NCI-H526 treated with DMSO at 0.1 percent for 48 hours (cell line): ENCODE measurements at places on chromosomes 12 and 14.
A peak's percentile ranks its signal among the peaks of the same experiment; 100 is the strongest.

GRCh38 chr12:12315838-12316237 lies 34.2 kb downstream of the MANSC1 start:
- no peak for DNase-seq

DNA sequence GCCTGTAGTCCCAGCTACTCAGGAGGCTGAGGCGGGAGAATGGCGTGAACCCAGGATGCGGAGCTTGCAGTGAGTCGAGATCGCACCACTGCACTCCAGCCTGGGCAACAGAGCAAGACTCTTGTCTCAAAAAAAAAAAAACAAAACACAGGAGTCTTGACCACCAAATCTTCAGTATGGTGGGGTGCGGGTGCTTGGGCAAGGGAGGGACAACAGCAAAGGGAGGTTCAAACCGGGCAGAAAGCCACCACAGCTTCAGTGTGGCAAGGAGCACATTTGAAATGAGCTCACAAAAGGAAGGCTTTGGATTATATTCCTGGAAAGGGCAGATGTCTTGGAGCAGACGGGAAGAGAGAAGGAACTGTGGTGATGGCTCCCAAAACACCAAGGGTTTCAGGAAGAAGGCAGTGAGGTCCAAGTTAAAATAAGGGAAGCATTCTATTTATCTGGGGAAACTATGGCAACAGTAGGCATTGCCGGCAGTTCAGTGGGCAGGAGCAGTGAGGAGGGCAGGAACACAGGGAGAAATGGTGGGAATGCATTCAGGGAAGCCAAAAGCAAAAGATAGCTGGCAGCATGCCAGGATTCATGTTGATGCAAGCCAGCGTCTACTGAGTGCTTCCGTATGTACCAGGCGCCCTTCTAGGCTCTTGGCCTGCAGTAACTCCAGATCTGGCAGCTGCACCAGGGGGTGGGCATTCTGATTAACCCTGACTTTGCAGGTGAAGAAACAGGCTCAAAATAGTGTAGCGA lies 51.0 kb upstream of the SRSF5 start:
- no peak for DNase-seq

DNA sequence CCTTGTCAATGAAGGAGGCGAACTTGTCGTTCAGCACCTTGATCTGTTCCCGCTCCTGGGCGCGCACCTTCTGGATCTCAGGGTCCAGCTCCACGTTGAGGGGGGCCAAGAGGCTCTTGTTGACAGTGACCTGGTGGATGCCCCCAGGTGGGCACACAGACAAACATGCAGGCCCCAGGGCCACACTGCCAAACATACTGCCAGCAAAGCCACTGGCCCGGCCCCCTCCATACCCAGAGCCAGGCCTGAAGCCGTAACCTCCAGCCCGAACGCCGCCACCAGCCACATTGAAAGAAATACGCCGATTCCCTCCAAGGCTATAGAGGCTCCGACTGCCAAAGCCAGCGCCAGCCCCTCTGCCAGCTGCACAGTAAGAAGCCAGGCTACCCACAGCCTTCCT lies 337 bp downstream of the KRT74 start:
- DNase-seq: no peak

- DNase-seq: peak; percentile 35
These were observed 40.6 kb downstream of the ACTN1 start for GRCh38 chr14:68938271-68939150.

- DNase-seq: no peak
These were observed 41.2 kb upstream of the MED13L start for GRCh38 chr12:116318576-116319232.

GRCh38 chr12:31215518-31216232 lies 110.3 kb downstream of the SINHCAF start:
- DNase-seq: no peak

- DNase-seq: no peak
These were observed 114.3 kb downstream of the SNAPC1 start for GRCh38 chr14:61876362-61877034.

GRCh38 chr14:23056145-23056955 lies 970 bp downstream of the CDH24 start:
- no peak for DNase-seq

GRCh38 chr14:53628732-53629430 lies 327.7 kb downstream of the BMP4 start:
- no peak for DNase-seq

- no peak for DNase-seq
These were observed 26.3 kb upstream of the ANO2 start for GRCh38 chr12:5971194-5971850.

GRCh38 chr12:99201906-99202645 lies 445.5 kb upstream of the GARIN6 start:
- DNase-seq: no peak

- no peak for DNase-seq
These were observed 67.8 kb upstream of the PYGL start for GRCh38 chr14:51012055-51012454.

- DNase-seq: no peak
These were observed 17.0 kb downstream of the SSPN start for GRCh38 chr12:26212396-26212795.

DNA sequence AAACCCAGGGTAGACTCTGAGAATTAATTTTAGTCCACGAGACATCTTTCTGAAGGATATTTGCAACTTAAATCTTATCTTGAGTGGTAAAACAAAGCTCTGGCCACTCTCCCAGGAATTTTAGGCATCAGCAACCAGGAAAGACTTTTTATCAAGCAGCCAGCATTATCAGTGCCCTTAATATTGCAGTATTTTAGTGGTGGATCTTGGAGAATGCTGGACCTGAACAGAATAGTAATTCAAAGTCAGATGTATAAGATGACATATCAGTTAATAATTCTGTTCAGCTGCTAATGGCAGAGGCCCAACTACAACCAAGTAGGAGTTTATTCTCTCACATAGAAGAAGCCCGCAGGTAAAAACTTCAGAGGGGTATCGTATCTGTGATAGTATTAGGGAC lies 59.0 kb upstream of the CRY1 start:
- DNase-seq: no peak

DNA sequence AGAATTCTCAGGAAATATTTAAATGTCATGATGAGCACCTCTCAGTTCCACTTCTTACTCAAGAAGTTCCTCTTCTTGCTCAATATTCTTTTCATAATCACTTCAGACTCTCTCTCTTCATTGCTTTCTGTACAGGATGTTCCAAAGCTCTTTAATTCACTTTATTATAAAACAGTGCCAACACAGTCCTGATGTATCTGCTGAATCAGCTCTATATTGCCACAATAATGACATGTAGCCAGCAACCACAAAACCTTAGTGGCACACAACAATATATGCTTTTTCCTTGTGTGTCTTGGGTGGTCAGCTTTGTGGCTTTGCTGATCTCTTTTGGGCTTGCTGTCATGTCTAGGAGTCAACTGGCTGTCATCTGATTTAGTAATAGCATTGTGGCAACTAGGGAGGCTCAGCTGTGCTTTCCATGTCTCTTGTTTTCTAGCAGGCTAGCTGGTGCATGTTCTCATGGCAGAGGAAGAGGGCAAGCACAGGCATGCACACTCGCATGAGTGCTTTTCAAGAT lies 52.8 kb upstream of the SLC2A13 start:
- DNase-seq: peak; percentile 3

DNA sequence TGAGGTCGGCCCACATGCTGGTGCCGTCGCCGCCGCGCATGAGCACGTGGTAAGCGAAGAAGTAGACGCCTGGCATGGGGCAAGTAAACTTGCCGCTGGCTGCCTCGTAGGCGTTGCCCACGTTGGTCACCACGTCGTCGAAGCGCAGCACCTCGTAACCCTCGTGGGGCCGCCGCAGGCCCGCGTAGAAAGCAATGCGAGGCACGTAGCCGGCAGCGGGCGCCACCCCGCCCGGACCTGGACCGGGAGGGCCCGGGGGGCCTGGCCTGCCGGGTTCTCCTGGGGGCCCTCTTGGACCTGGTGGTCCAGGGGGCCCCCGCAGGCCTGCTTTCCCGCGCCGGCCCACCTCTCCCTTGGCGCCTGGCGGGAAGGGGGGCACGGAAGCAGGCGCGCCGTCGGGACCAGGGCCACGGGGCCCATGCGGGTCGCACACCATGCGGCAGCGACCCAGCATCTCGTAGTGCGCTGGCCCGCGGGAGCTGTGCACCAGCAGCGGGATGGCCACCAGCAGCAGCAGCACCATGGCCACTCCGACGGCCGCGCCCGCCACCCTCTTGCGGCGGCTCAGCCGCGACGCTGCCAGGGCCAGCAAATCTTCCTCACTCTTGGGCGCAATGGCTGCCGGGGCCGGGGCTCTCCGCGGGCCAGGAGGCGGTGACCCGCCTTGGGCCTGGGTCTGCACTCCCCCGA lies 888 bp downstream of the C1QL4 start:
- DNase-seq: no peak

DNA sequence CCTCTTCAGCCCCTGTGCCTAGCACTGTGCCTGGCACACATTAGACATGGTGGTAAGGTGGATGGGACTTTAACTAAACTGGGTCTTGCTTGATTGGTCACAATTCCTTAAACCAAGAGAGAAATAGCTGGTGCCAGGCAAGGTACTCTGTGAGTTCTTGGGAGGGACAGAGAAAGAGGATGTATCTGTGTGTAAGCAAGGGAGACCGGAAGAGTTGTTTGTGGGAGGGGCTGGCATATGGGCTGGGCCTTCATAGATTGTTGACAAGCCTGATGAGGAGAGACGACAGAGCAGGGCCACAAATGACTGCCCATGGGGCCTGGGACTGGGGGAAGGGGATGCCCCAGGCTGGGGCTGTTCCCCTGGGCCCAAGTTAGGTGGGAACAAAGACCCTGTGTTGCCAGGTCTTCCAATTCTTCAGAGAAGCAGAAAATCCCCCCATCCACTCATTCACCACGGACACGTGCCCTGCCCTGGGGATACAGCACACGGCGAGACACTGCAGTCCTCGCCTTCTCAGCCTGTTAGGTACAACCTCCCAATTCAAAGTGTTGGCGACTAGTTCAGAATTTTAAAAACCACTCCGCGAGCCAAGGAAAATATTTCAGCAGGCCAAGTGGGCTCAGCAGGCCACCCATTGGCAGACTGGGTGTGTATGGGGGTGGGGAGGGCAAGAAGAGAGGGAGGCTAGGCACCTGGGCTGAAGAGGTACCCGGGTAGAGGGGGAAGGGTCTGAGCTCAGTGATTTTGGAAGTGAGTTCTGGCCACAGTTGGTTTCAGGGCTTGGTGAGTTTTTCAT lies 11.4 kb upstream of the CYP46A1 start:
- no peak for DNase-seq

DNA sequence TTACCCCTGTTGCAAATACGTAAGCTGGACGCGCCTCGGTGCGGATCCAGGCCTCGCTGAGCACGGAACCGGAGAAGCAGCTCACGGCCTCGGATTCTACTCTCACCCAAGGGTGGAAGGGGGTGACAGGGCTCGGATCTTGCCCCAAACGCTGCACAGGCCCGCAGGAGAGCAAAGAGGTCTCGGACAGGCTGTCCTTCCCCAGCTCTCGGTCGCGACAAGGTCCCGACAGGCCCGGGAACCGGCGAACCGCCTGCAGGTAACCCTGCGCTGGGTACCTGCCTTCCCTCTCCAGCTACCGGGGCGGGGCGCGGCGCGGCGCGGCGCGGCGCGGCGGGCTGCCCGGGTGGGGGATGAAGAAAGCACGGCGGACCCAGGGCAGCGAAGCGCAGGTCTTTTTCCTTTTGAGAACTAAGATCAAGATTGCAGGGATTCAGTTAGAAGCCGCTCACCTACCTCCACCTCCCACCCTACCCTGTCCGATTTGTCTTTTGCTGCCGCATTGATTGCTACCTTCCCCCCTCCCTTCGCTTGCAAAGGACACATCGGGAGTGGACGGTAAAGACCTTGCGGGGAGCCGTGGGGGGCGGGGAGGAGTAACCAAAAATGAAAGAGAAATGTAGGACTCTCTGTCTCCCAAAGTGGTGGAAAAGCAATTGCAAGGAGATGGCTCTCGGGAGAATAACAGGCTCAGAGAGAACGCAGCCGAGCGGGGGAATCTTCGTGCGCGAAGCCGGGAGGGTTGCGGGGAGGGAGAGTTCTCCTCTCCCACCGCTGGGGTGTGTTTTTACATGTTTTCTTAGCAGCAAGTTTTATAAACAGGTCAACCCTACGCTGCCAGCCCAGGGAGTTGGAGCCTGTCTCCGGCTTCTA lies 8.4 kb upstream of the TBX3 start:
- DNase-seq: no peak

DNA sequence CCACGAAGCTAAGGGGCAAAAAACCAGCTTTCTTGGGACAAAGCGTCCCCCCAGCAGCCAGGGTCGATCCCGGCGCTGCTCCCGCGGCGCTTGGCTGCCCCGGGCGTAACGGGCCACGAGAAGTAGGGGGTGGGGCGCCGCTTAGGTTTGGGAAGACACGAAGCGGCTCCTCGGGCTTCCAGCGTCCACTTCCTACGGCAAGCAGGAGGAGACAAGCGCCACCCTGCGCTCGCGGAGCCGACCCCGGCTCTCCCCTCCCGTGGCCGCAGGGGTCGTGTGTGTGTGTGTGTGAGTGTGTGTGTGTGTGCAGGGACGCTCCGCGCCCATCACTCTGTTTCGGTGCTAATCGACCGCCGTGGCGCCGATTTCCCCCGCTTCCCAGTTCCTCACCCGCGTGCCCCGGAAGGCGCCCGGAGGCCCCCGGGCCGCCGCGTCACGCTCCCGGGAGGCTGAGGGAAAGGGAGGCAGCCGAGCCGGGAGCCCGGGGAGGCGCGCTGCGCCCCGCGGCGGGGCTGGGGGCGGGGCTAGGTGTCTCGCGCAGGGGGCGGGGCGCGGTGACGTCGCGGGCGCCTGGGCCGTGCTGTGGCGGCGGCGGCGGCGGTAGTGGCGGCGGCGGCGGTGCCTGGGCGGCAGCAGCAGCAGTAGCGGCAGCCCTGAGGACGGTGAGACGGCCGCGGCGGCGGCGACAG lies at the start of gene ERC1:
Gene ERC1, plus strand, starts transcription at position 563 of the 689 bp plus-strand sequence. CDS start 36,681 bp downstream, outside the sequence.
- peak; percentile 72 for DNase-seq

- peak; percentile 54 for DNase-seq
These were observed 59.4 kb downstream of the DGLUCY start for GRCh38 chr14:91173221-91173670.

GRCh38 chr14:70785556-70785955 lies 23.8 kb downstream of the MAP3K9 start:
- no peak for DNase-seq

- peak; percentile 40 for DNase-seq
These were observed 84.1 kb downstream of the ITPR2 start for GRCh38 chr12:26748741-26749431.

DNA sequence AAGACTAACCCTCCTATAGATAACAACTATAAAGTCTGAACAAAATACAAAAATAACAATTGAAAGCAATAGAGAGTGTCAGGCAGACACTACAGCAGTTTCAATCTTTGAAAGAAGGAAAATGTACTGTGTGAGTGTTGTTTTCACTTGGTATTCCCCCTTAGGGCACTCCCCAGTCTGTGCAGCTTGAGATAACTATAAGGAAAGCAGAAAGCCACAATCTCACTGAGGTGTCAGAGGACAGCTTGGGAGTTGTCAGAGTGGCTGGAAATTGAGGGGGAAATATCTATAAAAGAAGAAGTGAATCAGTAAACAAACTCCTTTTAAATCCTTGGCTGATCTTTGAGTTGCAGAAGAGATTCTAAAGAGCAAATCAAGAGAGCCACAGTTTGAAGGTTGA lies 364.8 kb downstream of the NELL2 start:
- DNase-seq: no peak
